Stimulated activated CD8-positive, alpha-beta memory T cell treated with anti-CD3 and anti-CD28 coated beads, Interleukin-12 subunit alpha, Interleukin-12 subunit beta, amount 100 ng/mL, for 4 hours (primary cell): ENCODE measurements at places on chromosomes 2 and 18.
A peak's percentile ranks its signal among the peaks of the same experiment; 100 is the strongest.

DNA sequence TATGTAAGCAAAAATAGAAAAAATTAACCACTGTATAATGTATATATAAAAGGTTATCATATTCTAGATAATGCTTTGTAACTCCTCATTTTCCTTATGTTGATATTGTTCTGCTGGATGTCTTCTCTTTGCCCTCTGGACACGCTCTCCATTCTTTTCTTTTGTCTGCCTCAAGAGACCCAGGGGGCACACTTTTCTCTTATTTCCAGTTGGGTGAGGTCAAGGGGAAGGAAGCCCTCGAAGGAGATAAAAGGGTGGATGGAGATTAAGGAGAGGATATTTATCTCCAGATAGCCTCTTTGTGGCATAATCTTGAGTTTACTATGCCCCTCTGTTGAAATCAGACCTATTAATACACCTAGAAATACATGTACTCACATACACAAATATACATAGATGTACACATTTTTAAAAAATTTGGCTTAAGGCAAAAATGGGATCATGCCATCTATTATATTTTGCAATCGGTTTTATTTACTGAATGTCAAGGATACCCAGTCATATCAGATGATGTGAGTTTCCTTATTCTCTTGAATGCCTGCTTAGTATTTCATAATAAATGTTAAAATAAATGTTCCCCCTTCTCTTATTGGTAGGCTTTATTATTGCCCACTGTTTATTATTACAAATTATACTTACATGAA lies 65.3 kb downstream of the LCLAT1 start:
- DNase-seq: no peak

- DNase-seq: no peak
Measured at GRCh38 chr2:200787351-200788120, 24.2 kb upstream of the BZW1 start.

DNA sequence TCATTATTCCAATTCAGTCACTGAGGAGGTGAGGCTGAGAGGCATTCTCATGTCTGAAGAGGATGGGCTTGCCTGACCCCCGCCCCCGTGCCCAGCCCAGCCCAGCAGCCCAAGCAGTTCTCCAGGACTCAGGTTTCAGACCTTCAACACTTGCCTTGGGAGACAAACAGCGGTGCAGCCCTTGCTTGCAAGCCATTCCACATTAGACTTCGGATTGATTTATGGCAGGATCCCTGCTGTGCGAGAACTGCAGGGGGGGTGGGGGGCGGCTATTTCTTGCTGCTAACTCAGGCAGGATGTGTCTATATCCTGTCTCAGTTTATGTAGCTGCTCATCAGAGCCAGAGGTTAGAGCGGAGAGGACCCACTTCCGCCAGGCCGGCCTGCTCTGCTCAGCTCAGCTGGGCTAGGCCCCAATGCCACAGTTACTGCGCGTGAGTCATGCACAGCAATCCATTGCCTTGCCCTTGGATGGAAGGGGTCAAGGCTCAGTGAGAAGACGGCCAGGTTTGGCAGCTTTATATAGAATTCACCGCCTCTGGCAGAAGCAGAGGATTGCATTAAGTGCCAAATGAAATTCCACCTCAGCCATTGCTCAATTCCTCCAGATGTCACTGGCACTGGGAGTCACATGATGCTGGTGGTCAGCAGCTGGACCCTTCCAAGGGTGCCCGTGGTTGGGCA lies 1.8 kb downstream of the GYPC start:
- peak; percentile 41 for DNase-seq

GRCh38 chr2:120372816-120373215 lies 26.9 kb downstream of the INHBB start:
- no peak for DNase-seq

DNA sequence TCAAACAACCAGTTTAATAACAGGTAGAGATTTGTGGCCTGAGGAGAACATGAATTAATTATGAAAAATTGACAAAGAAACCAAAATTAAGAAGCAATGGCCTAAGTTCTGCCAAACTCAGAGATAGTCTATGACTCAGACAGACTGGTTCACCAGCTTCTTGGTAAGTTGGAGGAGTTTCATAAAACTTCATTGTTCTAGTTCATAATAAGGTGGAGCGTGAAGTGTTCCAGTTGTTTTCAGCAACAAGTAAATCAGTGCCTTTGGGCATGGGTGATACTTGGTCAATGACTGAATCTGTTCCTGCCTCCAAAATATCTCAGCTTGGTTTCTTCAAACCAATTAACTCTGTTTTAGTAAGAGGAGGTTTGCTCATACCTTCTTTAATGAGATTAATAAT lies 40.0 kb downstream of the SLC40A1 start:
- no peak for DNase-seq

DNA sequence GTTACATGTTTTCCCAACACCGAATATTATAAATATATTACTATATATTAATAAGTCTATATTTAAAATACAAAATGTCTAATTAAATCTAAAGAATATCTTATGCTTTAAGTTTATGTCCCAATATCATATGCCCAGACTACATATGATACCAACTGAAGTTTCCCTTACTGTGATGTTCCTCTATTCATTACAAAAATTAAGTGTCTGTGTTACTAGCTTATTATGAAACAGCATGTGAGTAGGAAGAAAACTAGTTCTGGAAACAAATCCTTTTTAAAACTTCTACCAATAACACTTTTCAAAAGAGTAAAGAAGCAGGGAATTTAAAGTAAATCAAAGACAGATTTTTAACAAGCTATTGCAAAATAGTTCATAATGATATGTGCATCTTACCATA lies 17.8 kb downstream of the HNRNPLL start:
- no peak for DNase-seq

GRCh38 chr2:121804997-121805765 lies 49.7 kb downstream of the TSN start:
- no peak for DNase-seq
